ENCODE measurements at places on chromosomes 2 and 18.

DNA sequence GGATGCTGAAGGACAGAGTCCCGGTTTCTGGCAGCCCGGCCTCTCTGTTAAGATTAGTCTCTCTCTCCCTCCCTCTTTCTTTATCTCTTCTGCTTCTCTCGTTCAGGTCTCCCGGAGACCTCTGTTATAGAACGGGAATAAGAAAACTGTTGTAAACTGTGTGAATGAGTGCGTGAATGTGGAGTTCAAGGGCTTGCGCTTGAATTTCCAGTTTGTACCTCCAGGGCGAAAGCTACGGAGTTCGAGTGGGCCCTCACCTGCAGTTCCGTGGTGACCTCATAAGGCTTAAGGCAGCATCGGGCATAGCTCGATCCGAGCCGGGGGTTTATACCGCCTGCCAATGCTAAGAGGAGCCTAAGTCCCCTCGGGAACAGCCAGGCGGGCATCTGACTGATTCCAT is 26.4 kb downstream of the SKA1 start:
- DNase-seq, result no peak

DNA sequence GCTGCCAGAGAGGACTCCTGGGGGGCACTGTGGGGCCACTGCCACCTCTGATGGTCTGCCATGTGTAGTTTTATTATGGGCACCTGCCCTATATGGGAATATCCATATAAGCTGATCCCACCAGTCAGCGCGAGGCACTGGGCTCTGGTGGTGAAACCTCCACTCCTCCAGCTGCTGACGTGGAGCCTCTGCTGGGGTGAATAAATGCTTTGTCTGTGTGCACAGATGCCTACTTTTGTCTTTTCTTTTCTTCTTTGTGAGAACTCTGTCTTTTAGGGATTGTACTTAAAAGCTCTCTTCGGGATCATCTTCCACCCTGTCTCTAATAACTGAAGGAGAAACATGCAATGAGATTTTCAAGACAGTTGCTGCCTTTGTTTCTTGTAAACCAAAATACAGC is 68.9 kb upstream of the NCK2 start:
- DNase-seq, result no peak

GRCh38 chr18:72233106-72233505 is 311.0 kb downstream of the CBLN2 start:
- no peak for DNase-seq

DNA sequence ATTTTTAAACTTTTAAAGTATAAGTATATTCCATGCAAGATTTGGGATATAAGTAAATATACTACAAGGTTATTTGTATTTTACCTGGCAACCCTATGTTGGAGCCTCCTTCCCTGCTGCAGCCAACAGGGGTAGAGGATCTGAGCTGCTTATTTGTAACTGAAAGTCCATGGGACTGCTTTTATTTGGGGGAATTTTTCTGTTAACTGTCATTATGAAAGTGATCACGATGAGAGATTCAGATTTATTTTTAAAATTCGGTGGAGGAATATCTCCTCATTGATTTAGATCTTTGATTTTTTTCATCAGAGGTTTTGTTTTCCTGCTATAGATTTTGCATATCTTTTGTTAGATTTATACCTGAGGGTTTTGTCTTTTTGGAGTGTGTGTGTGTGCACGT is 215.9 kb downstream of the PRKCE start:
- DNase-seq, result no peak

DNA sequence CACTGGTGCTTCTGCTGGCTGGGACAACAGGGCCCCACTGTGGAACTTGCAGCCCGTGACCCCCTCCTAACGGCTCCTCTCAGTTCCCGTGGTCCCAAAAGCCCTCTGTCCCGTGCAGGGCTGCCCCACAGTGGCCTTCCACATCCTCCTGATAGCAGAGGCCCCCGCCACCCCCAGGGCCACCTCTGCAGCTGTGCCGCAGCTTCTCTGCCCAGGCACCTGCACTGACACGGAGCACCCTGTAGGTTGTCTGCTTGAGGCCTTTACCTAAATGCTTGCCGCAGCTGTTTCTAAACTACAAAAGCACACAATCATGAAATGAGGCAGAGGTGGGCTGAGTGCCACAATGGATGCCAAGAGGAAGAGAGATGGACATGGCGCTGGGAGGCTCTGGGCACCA is 13.5 kb upstream of the GRHL1 start:
- DNase-seq, result no peak

DNA sequence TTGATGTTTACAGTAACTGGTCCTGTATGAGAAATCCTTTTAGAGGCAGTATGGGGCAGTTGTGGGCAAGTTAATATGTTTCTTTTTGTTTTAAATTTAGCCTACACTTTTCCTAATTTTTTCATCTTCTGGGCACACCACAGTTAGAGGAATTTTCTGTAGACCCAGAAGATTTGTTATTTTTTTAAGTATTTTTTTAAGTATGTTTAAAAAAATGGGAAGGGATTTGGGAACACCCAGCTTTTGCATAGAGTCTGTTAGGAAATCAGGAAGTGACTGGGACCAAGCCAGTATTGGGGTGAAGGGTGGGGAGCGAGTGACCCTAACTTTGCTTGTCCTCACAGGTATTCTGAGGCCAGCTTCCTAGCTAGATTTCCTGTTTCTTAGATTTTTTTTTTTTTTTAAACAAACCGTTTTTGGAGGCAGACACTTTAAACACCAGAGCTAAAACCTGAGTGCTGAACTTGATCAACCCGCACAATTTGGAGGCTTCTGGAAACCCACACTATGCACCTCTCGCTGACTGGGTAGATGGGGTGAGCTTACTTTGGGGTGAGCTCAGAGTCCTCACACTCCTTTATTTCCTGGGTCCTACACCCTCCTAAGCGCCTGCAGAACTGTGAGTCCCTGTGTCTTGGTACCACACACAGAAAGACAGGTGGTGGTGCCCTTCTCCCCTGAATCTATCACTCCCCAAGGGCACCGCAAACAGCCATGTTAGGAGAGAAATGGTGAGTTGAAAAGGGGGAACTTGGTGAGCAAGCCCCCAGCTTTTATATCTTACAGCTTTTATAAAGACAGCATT is 5.2 kb downstream of the GATA6 start:
- DNase-seq, result no peak

GRCh38 chr18:11956371-11957308 is 24.7 kb upstream of the IMPA2 start:
- no peak for DNase-seq

DNA sequence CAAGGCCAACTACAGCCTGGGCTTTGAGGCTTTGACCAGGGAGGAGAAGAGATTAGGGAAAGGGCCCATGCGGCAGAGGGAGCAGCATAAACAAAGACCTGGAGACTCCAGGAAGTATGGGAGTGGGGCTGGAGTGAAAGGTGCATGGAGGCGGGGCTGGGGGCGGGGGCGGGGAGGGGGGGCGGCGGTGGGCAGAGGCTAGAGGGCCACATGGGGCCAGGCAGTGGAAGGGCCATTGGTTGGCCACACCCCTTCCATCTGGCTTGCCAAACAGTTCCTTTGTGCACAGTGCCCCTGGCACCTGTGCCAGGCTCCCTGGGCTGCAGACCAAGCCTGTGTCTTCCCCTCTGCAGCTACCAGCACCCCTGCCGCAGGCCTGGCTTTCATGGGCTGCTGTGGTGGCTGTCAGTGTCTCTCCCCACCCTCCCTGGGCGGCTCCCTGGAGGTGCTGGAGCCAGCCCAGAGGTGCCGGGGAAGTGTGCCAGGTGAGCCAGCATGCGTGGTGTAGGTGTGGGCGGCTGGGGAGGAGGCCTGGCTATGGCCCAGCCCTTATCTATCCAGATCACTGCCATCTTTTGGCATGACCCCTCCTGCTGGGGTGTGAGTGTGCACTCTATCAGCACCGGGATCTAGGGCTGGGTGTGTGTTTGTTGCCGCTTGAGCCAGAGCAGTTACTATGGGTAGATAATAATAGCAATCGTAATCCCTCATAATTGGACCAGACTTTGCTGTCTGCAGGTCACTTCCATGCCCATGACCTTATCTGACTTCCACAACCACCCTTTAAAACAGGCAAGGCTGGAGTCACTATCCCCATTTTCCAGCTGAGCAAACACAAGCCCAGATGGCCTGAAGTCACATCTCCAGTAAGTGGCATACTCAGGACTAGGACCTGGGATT is 30.5 kb downstream of the DNMT3A start:
- no peak for DNase-seq

- DNase-seq, result no peak
These were observed 79.1 kb upstream of the KLHL14 start for GRCh38 chr18:32851936-32852335.

GRCh38 chr2:38167968-38168350 is 92.0 kb upstream of the CYP1B1 start:
- DNase-seq, result no peak

GRCh38 chr18:62432176-62432575 is 90.6 kb upstream of the ZCCHC2 start:
- DNase-seq, result no peak

DNA sequence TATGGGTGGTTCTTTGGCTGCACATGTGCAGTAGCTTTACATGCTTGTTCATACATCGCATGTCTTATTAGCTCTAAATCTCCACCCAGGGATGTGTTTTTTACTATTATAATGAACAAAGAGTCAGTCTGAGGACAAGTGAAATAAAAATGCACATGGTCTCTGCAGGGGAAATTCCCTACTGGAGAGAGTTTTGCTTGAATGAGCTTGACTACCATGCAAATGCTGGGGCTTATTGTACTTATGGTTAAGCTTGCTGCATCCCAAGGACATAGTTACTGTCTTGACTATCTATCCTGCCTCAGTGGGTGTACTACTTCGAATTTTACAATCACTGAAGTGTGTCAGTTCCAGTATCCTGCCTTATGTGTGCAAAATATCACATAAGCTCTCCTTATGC is 362.7 kb downstream of the TDRD15 start:
- DNase-seq, result no peak

DNA sequence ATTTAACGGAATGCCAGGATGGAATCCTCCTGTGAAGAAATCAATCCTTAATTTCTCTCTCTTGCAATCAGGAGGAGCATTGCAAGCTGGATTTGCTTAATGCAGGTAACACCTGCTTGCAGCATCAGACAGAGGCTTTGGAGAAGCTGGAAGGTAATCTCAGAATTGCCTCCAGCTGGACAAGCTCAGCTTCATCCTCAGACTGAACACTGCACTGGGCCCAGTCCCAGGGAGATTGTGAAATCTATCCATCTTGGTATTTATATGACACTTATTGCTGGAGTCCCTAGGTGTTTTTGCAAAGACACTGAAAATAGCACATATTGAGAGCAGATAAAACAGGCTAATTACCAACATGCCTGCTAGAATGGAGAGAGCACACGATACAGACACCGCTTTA is 179.4 kb upstream of the SESTD1 start:
- DNase-seq, result no peak

GRCh38 chr18:62288665-62289008 is 36.5 kb upstream of the TNFRSF11A start:
- DNase-seq, result no peak

DNA sequence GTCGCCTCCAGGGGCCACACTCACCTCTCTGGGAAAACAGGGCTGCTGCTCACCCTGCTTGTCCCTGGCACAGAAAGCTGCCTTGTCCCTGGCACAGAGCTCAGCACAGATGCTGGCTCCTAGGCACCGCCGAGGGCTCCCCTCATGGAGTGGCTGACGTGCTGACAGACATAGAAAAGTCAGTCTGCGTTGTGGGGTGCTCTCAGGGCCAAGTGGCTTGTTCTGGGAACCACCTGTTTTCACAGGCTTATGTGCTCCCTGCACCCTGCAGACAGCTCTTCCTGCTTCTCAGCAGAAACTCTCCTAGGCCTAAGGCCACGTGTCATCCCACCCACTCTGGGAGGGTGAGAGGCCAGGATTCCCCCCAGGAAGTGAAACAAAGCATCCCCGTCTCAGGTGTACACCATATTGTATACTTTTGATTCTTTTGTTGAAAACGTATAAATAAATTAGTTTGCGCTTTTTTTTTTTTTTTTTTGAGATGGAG is 84.7 kb upstream of the TMEM200C start:
- no peak for DNase-seq

- no peak for DNase-seq
These were observed 1.9 kb downstream of the TTL start for GRCh38 chr2:112483831-112484230.

GRCh38 chr2:219726916-219727315 is 99.5 kb downstream of the SLC4A3 start:
- no peak for DNase-seq

DNA sequence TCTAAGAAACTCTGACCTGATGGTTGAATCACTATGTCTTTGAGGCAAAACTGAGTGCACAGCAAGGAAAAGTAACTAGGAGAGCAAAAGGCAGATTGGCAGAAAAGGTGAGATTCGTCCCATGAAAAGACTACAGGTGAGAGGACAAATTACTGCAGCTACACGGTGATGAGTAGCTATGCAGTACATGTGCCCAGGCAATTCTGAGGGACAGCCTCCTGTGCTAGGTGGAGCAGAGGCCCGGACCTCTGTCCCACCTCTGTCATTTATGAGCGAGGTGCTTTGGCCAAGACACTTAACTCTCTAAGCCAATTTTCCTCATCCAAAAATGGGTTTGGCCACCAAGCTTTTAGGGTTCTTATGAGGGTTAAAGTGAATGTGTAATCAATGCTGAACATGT is 59.9 kb downstream of the GRB14 start:
- DNase-seq, result no peak

- no peak for DNase-seq
These were observed 20.7 kb downstream of the FARP2 start for GRCh38 chr2:241376808-241377207.

DNA sequence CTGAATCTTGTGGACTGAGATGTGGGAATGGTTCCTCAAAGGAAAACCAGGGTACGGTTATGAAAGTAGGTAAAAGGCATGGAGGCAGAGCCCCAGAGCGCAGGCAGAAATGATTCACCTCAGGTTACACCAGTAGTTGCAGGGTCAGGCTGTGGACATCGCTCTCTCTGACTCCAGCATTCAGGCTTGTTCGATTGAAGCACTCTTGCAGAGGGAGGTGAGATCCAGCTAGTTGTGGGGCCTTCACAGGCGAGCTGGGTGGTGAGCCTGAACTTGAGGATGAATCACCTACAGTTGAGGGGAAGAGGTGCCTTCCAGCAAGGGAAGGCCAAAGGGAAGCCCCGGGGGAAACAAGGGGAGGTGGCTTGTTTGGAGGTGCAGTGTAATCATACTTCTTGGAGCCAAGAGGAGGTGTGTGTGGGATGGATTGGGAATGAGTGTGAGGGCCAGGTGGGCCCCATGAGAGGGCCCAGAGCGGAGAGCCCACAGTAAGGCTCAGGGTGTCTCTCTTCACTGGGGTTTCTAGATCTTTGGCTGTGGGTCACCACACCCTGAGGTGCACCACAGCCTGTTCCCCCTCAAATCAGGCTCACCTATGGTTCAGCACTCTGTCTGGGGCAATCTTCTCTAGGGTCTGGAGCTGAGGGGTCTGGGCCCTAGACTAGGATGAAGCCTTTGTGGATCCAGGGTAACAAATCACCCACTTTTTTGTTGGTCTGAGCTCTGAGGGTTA is 48.5 kb upstream of the MCFD2 start:
- no peak for DNase-seq

DNA sequence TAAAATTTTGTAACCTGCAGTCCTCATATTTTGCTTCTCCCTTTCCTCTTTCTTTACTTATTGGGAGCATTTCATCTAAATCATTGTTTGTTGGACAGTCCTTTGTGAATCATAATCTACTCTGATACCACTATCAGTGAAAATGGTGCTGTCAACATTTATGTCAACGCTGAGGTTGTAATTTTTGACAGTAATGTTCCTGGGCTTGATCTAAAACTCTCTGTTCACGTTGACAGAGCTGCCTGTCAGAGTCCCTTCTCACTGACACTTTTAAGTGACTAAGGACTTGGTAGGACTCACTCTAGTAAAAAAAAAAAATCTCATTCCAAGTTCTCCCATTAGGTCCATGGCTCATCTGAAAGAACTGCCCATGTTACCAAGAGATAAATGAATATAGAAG is 1640.8 kb upstream of the PIK3C3 start:
- no peak for DNase-seq
